Activated T-helper 9 cell treated with anti-CD3 and anti-CD28 coated beads, Interleukin-2, amount 50 U/mL, for 16 hours (primary cell): ENCODE measurements at places on chromosomes 2 and 18.

GRCh38 chr18:43405097-43405496 lies 127.8 kb upstream of the SYT4 start:
- no peak for DNase-seq

DNA sequence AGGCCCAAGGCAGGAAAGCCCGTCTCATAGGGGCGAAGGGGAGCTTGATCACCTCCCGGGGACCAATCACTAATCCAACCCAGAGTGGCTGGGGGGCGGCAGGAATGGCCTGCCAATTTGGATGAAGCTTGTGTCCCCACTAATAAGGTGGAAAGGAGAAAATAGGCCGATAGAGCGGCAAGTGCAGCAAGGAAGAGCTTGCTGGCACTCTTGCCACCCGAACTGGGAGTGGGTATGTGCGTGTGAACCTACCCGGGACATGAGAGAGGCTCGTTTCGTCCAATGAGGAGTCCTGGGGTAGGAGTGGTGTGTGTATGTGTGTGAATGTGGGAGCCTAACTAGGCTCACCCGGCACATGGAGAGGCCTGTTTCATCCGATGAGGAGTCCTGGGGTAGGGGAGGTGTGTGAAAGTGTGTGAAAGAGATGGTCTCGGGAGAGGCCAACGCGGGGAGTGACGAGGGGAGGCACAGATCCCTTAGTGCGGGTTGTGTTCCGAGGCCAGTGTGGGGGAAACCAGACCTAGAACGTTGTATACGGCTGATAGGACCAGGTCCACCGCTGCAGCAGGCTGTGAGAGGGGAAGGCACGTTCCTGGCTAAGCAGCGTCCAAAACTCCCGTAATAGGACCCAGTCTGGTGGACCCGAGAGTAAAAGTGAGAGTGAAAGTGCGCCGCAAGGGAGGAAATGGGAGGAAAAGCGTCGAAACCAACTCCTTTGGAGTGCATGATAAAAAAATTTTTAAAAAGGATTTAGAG lies 47.1 kb upstream of the SELENOI start:
- no peak for DNase-seq

- DNase-seq = no peak
Observed at GRCh38 chr18:37272226-37272625, 293.4 kb downstream of the CELF4 start.

DNA sequence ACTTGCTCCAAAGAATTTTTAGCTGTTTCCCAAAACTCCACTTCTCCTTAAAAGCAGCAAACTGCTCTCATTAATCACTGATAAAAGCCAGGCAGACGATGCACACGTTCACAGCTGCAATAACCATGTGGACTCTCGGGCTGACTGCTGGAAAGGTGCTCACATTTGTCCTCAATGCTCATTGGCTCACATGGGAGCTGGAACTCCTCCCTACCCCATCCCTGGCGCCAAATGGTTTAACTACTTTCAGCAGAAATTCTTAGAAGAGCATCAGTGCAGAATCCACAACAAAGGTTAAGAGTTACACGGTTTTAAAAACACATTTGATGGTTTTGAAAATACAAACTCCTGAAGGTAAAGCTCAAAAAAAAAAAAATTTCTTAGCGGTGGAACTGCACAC lies 117.1 kb downstream of the NOL10 start:
- DNase-seq = no peak

DNA sequence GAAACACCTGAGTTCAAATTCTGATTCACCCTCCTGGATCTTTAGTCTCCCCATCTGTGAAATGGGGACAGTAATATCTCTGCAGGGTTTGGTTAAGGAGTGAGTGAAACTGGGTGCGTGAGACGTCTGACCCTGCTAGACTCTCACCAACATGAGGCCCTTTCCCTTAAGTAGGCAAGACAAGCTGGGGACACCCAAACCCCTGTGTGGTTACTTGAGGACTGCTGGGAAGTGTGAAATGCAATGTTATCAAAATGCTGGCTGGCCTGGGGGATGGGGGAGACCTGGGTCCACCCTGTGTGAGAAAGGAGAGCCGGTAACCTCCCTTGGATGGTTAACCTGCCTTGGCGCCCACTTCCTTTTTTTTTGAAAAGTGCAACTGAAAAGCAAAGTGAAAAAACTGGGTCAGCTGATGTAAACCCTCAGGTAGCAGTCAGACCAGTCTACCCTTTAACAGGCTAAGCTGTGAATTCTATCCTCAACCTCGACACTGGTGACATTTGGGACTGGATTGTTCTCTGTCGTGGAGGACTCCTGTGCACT lies 82.3 kb downstream of the INPP5D start:
- no peak for DNase-seq

DNA sequence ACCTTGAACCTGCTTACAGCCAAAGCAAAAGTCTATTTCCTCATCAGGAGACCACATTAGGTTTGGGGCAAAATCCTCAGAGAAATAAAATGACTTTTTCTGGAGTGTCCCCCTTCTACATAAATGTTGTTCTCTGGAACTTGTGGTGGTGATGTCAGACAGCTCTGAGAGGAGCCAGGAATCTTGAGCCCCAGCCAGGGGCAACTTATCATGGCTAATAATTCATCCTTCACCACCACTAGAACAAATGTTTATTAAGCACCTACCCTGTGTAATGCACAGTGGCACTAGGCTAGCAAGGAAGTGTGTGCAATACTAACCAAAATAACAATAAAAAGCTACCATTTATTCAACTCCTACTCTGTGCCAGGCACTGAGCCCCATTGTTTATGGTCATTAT lies 9.0 kb upstream of the BMP10 start:
- no peak for DNase-seq

DNA sequence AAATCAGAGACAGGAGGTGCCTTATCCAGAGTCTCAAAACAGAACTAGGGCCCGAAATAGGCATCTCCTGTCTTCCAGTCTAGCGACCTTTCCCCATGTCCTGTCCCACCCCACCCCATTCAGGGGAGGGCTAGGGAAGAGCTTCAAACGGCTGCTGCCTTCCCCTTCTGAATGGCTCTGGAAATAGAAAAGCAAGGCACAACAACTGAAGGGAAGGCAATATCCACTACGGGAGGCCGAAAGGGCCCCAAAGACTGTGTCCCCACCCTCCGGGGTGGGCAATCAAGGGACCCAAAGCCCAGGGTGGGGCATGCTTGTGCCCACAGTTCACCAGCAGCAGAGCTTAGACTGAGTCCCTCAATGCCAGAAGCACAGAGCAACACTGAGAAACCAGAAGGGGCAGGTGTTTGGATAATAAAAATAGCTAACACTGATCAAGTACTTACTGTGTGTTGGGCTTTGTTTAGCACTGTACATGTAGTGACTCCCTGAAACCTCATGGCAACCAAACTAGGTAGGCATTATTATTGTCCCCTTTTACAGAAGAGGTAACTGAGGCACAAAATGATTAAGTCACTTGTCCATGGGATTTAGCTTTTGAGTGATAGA lies 38.5 kb downstream of the CYRIA start:
- no peak for DNase-seq

GRCh38 chr2:3139906-3140305 lies 237.7 kb downstream of the EIPR1 start:
- DNase-seq = no peak

DNA sequence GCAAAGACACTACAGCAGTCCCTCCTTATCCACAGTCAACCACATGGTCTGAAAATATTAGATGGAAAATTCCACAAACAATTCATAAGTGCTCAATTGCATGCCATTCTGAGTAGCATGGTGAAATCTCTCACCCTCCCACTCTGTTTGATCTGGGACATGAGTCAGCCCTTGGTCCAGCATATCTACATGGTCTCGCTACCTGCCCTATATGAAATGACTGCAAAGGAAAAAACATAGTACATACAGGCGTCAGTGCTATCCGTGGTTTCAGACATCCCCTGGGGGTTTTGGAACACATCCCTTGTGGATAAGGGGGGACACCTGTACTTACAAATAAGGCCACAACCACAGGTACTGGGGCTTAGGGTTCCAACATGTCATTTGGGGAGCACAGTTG lies 73.7 kb downstream of the CABLES1 start:
- DNase-seq = no peak
